ENCODE measurements at places on chromosomes 7 and 10.

DNA sequence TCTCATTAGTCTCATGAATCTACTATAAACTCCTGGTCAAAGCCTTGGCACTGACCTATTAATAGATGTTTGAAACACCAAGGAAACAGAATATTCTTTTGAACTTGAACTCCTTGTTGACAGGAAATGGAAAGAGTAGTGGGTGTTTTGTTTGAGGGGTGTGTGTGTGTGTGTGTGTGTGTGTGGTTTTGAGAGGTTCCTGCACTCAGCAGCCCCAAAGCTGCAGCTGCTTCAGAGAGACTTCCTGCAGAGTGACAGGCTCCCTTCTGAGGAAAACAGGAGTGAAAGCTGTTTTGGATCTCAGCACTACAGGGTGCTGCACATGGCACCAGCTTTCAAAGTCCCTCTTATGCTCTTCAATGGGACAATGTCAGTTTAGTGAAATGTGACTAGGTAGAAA is 546.5 kb upstream of the STEAP1 start:
- DNase-seq, result no peak

DNA sequence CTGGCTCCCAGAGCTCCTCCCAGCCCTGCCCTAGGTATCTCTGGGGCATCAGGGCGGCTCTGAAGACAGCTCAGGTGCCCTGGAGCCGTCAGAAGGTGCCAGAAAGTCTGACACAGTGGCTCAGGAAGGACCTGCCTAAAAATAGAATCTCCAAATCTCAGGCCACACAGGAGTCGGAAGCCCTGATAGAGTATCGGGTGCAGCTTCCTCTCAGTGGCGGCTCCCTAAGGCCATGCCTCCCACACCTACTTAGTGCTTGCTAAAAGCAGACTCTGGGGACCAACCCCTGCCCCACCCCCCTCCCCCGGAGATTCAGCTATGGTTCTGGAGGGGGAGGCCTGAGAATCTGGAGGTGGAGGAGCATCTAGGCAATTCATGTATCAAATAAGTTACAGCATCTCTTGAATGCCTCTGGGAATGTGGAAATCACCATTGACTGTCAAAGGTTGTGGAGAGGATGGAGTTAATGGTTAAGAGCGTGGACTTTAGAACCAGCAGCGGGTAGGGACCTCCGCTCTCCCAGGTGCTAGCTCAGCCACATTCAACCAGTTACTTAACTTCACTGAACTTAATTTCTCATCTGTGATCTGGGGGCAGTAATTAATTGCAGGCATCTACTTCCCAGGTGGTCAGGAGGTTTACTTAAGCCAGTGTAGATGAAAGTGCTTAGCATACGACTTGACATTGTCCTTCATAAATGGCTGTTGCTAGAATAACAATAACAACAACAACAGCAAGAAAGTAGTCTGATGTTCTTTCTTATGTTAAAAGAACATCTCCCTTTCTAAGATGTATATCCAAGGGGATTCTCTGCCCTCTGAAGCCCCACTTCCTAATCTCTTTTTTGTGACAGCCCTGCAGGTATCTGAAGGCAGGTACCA is 38.6 kb upstream of the MXI1 start:
- no peak for DNase-seq

DNA sequence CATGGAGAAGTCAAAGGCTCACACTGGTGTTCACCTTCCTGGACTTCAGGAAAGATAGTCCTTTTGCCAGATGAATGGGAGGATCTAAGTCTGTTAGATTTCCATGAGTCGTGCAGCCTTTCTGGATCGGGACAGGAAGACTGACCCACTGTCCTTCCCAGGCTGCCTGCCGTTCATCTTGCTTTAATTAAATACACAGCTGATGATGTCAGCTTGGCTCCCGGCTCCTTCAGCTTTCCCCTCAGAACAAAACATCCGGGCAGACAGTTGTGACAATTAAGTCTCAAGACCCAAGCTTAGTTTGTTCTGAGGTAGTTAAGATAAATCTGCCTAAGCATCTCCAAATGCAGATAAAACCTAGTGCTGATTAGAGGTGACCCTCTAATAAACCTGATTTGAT is 58.6 kb downstream of the AUTS2 start:
- no peak for DNase-seq

DNA sequence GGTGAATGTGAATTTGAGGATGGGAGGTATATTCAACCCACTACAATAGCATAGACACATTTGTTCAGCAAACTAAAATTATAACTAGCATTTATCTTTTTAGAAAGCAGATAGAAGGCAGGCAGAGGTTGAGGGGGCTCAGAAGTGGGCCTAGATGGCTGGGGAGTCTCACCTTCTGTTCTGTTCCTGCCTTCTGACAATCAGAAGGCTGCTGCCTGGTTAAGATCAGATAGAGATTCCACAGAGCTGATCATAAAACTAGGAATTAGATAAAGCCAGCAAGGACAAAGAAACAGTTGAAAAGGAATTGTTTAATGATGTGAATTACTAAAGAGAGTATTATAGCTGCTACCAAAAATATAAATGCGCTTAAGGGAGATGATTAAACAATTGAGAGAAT is 11.6 kb upstream of the NFE2L3 start:
- DNase-seq, result no peak

All from NCI-H526 treated with DMSO at 0.1 percent for 48 hours (cell line).